ENCODE measurements at places on chromosomes 11 and 22.

DNA sequence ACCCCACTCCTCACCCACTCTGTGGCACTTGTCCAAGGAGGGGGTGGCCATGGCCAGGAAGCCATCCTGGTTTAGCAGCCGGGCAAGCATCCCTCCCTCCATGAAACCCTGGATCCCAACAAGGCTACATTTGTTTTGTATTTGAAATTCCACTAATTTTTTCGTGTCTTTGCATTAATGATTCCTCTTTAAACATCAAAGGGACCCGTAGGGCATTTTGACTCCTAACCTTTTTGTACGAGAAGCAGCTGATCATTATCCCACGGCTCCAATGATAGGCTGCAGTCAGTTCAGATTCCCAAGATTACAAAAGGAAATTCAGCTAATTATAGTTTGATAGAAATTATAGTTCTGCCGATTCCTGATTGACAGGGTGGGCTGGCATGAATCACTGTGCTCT lies 10.7 kb downstream of the MYEOV start:
- no peak for DNase-seq

- DNase-seq, result no peak
Measured at GRCh38 chr11:110778343-110778742, 66.1 kb upstream of the ARHGAP20 start.

GRCh38 chr11:72521664-72522063 lies 87.3 kb upstream of the CLPB start:
- peak; percentile 50 for DNase-seq

DNA sequence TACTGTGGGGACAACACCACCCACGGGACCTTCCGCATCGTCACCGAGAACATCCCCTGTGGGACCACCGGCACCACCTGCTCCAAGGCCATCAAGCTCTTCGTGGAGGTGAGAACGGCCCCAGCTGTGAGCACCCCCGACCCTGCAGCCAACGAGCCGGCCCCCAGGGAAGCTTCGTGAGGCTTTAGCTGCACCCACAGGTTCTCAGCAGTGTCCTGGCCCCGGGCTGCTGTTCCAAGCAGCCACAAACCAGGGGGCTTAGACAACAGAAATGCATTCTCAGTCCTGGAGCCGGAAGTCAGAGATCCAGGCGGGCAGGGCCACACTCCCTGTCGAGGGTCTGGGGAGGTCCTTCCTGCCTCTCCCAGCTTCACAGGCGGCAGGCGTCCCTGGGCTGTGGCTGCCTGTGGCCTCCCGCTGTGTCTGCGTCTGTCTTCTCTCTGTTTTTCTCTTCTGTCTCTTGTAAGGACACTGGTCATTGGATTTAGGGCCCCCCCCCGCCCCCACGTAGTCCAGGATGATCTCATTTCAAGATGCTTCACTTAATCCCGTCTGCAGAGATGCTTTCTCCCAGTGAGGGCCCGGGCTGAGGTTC lies 12.5 kb downstream of the MUC5B start:
- no peak for DNase-seq

- DNase-seq, result no peak
Measured at GRCh38 chr11:31987118-31988005, 103.5 kb upstream of the RCN1 start.

GRCh38 chr11:3886985-3887384 lies 31.5 kb downstream of the STIM1 start:
- no peak for DNase-seq

GRCh38 chr11:61010466-61011228 lies 39.2 kb downstream of the CD6 start:
- DNase-seq, result no peak

GRCh38 chr22:31079095-31079642 lies 1.9 kb upstream of the SMTN start:
- no peak for DNase-seq

DNA sequence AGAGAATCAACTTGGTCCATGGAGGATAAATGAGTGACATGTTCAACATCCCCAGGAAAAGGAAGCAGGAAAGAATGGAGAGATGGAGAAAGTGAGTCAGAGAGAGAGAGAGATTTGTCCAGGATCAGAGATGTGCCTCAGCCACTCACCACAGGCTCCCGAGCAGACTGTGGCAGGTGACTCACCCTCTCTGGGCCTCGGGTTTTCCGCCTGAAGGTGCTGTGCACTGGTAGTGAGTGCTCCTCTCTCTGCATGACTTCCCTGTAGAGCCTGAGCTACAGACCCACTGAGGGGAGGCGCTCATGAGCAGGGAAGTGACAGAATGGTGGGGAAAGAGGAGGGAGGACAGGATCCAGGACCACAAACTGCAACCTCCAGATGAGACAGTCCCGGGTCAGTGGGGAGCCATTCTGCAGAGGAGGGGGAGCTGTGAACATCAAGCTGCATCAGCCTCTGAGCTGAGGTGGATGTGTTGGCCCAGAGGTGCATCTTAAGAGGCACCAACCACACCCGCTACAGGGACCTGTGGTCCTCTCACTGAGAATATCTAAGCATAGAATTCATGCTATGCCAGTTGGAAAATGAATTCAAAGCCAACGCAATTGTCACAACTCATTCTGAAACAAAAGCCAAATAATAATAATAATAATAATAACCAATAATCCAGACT lies 433.4 kb downstream of the BRD1 start:
- no peak for DNase-seq

GRCh38 chr22:39309364-39309861 lies 10.0 kb downstream of the RPL3 start:
- no peak for DNase-seq

GRCh38 chr11:46972343-46972742 lies 35.8 kb downstream of the CSTPP1 start:
- peak; percentile 47 for DNase-seq

DNA sequence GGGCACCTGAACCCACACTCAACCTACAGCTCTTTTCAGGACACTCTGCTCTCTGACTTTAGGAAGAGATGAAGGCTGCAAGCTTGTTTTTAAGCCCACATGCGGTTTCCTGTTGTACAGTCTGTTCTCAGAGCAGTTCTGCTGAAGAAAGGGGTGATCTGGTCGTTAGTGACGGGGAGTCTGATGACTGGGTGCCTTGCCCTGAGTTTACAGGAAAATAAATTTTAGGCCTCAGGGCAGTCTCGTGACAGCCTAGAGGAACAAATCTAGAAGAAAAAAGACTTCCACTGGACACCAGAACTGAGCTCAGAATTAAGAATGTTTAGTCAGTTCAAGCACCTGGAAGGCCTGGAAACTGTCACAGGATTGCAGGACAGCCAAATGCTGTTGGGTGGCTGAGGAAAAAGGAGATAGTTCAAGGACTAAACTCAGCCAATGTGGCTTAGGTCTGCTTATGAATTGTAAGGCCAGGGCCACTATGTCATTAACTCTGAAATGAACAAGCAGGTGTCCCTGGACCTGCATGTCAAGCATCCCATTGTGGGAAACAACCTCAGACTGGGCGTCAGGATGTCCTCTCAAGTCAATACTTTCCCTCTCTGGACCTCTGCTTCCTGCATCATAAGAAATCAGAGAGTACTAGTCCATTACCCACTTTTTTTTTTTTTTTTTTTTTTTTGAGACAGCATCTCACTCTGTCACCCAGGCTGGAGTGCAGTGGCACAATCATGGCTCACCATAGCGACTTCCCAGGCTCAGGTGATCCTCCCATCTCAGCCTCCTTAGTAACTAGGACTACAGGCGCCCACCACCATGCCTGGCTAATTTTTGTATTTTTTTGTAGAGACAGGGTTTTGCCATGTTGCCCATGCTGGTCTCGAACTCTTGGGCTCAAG lies 5.7 kb downstream of the PIK3IP1 start:
- no peak for DNase-seq

GRCh38 chr11:87545858-87546257 lies 508.1 kb downstream of the TMEM135 start:
- DNase-seq, result no peak

DNA sequence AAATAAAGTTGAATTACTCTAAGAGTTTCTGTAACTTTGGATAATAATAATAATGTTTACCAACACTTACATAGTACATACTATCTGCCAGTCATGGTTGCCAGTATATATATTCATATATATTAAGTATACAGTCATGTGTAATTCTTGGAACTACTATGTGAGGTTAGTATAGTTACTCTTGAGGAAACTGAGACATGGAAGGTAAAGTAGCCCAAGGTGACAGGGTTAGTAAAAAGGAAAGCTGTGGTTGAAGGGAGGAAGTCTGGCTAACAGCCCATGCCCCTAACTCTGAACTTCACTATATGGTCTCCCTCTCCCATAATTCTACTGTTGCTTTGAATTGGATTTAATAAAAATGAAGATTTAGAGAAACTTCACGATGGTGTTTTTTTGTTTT lies 24.9 kb downstream of the FDX1 start:
- no peak for DNase-seq

- no peak for DNase-seq
Measured at GRCh38 chr11:3170756-3171650, 5.9 kb upstream of the OSBPL5 start.

GRCh38 chr11:74330075-74330858 lies 18.8 kb upstream of the P4HA3 start:
- DNase-seq, result no peak

- DNase-seq, result no peak
Measured at GRCh38 chr11:33110083-33110482, 51.2 kb downstream of the CSTF3 start.
